ENCODE measurements at places on chromosomes 2 and 18.

DNA sequence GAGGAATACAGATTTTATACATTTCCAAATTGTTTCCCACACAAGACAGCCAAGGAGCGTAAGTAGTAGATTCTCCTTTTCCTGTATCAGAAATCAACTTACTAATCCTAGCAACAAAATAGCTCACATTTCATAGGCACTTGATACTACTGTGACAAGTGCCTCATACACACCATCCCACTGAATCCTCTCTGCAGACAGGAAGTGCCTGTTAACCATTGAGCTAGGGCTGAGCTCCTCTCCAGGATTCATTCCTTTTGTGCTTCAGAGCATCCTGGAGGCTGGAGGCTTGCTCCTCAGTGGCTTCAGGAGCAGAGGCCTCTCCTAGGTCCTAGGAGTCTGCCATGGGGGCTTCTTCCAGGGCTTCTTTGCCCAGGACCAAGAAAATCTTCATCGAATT lies 20.8 kb upstream of the ZNF396 start:
- DNase-seq = no peak

DNA sequence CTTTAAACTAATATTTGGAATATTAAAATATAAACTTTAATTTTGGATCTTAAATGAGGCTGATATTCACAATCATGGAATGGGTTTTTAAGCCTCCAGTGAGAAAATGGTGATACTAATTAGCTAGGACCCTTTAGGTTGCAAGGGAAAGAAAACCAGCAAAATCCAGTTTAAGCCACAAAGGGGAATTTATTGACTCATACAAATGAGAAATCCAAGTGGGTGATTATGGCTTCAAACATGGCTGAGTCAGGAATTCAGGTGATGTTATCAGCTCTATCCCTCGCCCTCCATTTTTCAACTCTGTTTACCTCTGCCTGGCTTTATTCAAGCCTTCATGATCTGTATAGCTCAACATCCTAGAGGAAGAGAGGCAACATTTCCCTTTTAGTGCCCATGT lies 75.3 kb upstream of the DLX2 start:
- no peak for DNase-seq

DNA sequence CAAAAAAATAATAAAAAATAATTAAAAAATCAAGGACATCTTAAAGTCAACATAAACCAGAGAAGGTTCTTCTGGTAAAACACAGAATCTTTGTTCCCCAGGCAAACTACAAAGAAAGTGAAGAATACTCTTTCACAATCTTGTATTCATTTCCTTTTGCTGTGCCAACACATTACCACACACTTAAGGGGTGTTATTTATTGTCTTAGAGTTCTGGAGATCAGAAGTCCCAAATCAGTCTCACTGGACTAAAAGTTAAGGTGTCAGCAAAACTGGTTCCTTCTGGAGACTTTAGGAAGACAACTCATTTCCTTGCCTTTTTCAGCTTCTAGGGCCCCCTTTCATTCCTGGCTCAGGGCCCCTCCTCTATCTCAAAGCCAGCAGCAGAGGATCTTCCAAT lies 12.2 kb upstream of the CAB39 start:
- DNase-seq = no peak

DNA sequence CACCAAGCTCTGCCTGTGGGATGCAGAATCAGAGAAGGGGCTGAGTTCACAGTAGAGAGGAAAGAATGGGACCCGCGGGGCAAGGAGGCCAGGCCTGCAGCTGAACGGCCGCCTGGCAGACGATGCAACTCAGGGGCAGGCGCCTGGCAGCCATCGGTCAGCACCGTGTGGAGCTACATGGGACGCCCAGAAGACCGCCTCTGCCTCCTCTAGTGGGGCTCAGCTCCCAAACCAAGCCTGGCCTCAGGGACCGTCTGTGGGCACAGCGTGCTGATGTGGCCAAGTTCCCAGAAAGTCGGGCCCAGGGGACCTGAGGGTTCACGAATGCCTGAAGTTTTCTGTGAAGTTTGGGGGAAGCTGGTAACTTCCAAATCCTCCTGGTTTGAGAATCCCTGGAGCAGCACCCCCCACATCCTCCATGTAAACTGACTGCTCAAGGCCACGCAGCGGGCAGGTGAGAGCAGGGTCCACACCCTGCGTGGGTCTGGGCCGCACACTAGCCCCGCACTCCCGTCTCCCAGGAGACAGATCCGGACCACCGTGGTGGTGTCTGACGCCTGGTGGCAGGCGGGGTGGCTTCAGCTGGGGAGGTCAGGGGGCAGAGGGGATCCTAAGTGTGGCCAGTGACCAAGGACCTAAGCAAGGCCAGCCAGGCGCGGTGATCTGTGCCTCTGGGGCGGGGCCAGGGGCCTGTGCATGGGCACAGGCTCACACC lies 14.6 kb downstream of the SNORC start:
- DNase-seq = no peak

DNA sequence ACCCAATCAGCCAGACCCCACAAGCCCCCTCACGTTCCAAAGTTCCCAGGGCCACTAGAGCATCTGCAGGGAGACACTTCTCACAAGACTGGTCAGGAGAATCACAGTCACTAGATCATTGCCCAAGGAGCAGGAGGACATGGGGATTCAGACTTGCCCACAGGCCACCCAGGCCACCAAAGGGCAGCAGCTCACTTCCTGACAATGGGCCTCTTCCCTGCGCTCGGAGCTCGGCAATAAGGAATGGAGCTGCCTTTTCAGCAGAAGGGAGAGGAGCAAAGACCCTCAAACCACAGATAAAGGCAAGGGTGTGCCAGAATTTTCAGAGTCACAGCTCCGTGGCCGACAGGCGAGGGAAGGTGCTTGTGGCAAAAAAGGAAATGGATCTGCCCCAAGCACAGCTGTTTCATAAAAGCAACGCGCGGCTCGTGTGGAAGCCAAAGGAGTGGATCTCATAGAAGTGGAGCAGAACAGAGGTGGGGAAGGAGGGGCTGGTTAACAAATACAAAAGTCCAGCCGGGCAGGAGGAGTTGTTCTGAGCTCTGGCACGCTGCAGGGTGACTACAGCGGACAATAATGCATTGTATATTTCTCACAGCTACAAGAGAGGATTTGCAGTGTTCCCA lies 72.1 kb downstream of the EDAR start:
- no peak for DNase-seq

DNA sequence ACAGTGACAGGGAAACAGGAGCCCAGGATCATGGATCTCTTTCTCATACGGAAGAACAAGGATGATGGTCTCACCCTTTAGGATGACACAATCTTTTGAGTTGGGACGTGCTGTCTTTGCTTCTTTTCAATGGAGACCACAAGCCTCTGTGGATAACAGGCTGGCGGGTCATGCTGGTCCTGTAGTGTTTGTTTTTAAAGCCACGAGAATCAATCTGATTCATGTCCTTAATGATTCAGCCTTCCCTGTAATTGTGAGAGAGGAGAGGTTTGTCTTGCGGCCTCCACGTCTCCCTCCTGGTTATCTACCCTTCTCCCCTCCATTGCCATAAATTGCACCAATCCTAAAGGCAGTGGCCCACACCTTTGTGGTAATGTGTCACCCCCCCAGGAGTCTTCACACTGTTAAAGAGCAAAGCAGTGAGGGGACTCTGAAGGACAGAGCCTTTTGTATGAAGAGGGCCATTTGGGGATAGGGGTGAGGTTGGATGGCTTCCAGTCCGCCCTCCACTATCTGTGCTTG lies 87.7 kb upstream of the TGFA start:
- DNase-seq = no peak

DNA sequence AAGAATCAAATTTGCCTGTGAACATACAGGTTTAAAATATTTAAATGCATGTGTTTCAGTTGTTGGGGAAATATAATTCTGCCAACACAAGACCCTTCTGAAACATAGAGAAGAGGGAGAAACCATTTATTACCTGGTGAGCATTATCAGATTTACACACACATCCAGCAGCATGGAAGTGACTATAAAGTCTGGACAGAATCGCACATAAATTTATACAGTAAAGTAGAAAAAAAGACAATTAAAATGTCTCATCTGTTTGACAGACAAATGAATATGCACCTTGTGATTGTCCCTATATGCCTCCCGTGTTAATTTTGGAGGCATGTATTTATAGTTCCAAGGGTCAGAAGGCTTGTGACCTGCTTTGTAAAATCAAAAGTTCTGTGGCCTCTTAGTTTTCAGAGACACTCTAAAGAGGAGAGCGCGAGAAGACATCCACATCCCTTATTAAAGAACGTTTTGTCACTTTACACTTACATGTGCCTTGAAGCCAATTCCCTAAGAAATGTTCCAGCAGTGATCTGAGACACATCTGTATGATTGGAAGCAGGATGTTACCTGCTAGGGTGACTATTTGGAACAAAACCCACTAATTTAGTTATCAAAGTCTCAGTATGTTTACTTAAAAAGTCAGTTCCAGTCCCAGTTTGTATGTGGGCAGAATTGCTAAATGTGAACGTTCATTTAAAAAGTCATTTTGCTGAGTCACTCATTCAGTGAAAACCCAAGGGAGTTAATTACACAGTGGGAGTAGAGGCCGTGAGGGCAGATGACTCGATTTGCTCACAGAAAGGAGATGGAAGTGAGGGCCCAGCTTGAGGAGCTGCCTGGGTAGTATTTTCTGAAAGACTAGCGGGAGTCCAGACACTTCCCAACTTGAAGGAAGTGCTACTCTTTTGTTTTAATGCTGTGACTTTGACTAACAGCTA lies 527.6 kb upstream of the MEX3C start:
- DNase-seq = no peak

GRCh38 chr2:231957913-231958763 lies 3.4 kb upstream of the DIS3L2 start:
- no peak for DNase-seq

DNA sequence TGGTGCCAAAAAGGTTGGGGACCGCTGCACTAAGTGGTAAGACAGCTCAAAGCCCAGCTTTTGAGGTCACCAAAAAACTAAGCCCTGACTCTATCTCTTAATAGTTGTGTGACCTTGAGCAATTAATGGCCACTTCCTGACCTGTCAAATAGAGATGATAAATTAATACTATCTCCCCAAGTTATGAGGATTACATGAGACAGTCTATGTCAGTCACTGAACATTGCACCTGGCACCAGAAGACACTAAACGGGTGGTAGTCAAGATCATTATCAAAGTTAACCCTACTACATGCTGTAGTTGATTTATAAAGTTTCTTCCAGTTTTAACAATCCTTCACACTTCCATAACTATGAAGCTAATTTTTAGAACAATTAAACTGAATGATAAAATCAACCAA lies 36.5 kb downstream of the STPG4 start:
- no peak for DNase-seq

DNA sequence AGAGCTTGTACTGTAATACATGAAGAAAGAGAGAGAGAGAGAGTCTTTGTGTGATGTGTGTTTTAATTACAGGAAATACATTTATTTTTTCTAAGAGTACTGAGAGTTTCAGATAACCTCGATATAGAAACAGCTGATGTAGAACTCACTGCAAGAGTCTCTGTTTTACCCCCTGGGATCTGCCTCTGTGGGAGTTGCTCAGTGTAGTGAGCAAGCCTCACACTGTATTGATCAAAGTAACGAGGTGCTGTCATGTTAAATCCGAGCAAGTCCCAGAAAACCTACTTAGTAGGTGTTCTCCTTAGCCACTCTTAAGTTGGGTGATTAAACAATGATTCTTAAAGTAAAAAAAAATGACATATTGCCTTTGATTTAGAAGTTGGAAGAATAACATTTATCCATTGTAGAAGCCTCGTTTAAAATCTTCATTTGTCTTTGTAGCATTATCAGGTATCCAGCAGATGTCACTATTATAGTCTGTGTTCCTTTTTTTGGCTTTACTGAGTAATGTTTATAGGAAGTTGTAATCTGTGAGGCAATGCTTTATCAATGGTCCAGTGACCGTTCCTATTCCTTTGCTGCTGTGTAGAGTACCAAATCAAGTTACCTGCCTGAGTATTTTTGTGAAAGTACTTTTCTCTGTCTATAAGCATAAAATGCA lies 219.0 kb downstream of the MYO3B start:
- DNase-seq = no peak

GRCh38 chr2:6336752-6337471 lies 528.8 kb downstream of the CMPK2 start:
- DNase-seq = no peak

DNA sequence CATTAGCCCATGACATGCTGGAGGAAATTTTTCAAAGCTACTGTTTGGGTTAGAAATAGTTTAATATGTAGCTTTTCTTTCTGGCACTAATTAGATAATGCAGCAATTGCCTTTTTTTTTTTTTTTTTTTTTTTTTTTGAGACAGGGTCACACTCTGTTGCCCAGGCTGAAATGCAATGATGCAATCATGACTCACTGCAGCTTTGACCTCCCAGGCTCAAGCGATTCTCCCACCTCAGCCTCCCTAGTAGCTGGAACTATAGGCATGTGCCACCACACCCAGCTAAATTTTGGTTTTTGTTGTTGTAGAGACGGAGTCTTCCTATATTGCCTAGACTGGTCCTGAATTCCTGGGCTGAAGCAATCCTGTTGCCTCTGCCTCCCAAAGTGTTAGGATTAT lies 136.2 kb downstream of the SP100 start:
- no peak for DNase-seq

DNA sequence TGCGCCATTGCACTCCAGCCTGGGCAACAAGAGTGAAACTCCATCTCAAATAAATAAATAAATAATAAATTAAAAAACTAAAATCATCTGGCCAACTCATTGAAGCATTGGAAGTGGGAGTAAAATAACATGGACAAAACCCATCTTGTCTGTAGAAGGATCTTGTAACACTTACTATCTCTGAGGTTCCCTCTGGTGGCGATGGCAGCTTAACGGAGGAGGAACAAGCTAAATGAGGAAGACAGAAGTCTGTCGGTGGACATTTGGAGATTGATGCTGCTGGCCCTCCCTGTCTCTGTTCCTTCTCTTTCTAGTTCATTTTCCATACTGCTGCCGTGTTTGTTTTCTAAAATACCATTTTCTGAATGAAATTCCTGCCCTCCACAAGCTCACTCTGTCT lies 43.4 kb downstream of the ZCCHC2 start:
- DNase-seq = no peak
